ENCODE measurements at places on chromosomes 13 and 19.
A peak's percentile ranks its signal among the peaks of the same experiment; 100 is the strongest.

GRCh38 chr19:13018035-13018914 lies 23.0 kb downstream of the NFIX start:
- DNase-seq = no peak

- no peak for DNase-seq
These were observed 184.1 kb downstream of the HS6ST3 start for GRCh38 chr13:96274046-96274445.

- no peak for DNase-seq
These were observed 289.9 kb downstream of the MYO16 start for GRCh38 chr13:108919036-108919907.

DNA sequence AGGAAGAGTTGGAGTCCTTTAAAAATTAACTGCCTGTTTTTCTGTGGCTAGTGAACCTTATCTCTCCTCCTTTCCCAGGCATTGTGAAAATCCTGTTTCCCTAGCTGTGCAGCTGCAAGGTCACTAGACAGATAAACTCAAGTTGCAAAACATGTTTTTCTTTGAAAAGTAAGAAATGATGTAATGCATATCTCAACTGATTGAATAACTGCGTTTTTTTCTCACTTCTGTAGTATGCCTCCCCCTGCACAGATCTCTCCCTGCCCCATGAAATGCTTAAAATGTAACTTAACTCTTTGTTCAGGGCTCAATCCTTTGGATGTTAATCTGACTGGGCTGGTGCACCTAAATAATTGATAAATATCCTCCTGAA lies 27.7 kb upstream of the CYSLTR2 start:
- DNase-seq = no peak

GRCh38 chr19:16370641-16371391 lies 46.2 kb downstream of the KLF2 start:
- no peak for DNase-seq

DNA sequence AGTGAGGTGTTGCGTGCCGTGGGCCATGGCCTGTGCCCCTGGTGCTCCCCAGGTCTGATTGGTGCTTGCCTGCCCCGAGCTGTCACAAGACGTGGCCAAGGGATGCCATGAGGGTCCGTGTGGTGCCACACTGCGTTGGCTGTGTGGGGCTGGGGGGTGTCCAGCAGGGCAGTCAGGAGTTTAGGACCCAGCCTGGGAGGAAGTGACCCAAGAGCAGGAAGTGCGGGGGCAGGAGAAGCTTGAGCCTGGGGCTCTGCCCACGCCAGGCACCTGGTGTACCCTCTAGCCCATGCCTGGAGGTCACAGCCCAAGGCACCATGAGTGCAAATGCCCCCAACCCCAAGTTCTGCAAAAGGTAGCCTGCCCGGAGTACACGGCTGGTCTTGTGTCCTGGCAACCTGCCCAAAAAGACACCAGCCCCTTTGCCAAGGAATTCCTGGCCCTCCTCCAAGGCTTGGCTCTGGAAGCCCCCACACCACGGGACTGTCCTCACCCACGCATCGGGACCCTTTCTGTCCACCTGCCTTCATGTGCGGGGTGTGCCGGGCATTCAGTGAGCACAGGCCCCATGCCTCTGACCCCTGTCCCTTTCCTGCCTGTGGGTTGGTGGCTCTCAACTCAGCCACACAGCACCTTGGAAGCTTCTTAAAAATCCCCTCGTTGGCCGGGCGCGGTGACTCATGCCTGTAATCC lies 24.9 kb downstream of the MPND start:
- no peak for DNase-seq

GRCh38 chr13:45402641-45403040 lies 15.5 kb downstream of the SLC25A30 start:
- DNase-seq = no peak

- DNase-seq = no peak
These were observed 395.0 kb downstream of the PCDH9 start for GRCh38 chr13:66835040-66835628.

- no peak for DNase-seq
These were observed 30.9 kb downstream of the ENOX1 start for GRCh38 chr13:43755844-43756243.

DNA sequence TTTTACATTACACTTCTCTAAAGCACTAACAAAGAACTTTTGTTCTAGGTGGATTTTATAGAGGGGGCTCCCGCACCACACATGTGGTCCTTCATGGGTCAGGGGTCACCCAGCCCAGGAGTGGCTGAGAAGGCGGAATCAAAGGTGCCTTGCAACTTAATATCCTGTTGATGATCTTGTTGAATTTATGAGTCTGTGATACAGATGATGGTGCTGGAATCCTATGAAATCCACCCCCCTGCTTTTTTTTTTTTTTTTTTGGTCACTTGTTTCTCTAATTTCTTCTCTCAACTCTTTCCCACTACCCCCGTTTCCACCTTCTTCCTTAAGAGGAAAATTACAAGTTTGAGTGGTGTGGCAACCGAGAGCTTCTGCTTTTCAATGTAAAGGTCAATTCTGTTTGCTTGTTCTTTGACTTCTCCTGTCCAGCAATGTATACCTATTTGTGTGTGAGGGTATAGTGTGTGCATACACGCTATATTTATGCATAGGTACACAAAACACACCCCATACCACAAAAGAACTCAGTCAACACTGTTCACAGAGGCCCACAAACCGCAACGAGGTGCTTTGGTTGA lies 4.2 kb upstream of the ZIC2 start:
- DNase-seq = no peak

- DNase-seq = no peak
These were observed 20.3 kb downstream of the ACTN4 start for GRCh38 chr19:38667661-38668171.

- DNase-seq = peak; percentile 61
These were observed 25.8 kb upstream of the NANOS3 start for GRCh38 chr19:13850910-13851733.

GRCh38 chr13:28429685-28430290 lies 65.1 kb downstream of the FLT1 start:
- no peak for DNase-seq

- no peak for DNase-seq
These were observed 68.2 kb upstream of the PCDH9 start for GRCh38 chr13:67298297-67298696.

- DNase-seq = no peak
These were observed 5.8 kb upstream of the CAMSAP3 start for GRCh38 chr19:7589822-7590221.

- DNase-seq = peak; percentile 36
These were observed at the start of gene DENND1C for GRCh38 chr19:6481541-6482342. DENND1C (minus strand) TSS chr19:6481787; CDS start chr19:6481695, 92 bp downstream.

DNA sequence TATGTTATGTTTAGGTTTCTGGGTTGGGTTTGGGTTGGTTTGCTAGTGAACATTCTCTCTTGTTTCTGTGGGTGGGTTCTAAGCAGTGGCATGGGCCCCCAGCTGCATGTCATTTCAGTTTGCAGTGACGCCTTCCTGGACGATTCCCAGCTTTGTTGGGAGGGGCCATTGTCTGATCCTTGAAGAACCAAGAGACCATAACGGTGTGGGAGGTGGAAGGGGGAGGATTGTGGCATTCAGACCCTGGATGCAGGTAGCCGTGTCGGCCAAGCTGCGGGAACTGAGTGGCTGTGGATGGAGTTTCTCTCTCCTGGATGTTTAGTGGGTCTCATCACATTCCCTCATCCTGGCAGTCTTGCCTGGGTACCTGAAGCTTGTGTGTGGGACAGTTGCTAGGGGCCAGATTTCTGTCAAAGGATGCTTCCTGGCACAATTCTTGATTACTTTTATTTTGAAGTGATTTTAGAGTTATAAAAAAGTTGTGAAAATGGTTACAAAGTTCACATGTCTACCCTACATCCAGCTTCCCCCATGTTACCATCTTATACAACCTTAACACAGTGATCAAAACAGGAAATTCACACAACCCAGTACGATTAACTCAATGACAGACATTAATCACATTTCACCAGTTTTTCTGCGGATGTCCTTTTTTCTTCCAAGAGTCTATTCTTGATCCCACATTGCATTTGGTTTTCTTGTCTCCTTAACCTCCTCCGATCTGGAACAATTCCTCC lies 123.8 kb downstream of the SIPA1L3 start:
- DNase-seq = no peak

GRCh38 chr13:104979281-104980030 lies 1556.0 kb downstream of the EFNB2 start:
- no peak for DNase-seq

- DNase-seq = no peak
These were observed 512.0 kb upstream of the PCDH20 start for GRCh38 chr13:61927648-61928047.

DNA sequence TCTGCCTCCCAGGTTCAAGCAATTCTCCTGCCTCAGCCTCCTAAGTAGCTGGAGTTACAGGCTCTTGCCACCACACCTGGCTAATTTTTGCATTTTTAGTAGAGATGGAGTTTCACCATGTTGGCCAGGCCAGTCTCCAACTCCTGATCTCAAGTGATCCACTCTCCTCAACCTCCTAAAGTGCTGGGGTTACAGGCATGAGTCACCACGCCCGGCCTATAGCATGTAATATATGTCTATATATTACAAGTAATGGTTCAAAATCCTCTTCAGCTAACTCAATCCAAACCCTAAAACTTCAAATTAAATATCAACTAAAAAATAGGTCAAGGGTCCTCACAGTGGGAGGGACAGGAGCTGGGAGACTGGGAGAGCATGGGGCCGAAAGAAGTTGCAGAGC lies 28.0 kb downstream of the FPR3 start:
- DNase-seq = no peak

DNA sequence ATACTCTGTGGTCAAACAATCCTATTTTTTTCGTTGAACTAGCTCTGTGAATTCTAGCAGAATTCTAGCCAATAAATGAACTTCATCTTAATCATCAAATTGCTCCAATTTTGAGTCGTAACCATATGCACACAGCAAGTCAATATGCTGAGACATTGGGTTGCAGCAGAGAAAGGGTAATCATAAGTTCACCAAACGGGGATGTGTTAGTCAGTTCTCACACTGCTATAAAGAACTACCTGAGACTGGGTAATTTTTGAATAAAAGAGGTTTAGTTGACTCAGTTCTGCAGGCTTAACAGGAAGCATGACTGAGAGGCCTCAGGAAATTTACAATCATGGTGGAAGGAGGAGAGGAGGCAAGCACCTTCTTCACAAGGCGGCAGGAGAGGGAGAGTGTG lies 67.7 kb upstream of the ABCC4 start:
- no peak for DNase-seq

GRCh38 chr19:2248136-2249009 lies 750 bp upstream of the AMH start:
- no peak for DNase-seq

DNA sequence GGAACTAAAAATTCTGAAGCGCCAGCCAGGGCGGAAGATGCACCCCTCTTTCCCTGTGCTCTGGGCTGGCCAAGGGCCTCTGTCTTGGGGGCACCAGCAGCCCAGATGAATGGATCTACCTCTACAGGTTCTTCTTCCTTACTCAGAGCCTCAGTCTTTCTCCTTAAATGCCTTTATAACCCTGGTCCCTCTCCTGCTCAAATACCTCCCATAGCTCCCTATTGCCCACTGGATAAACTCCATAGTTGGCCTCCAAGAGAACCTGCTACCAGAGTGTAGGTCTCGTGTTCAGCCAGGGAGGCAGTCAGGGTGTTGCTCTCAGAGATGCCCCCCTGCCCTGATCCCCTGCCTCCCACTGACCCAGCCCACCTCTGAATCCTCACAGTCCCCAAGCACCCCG lies 30.5 kb downstream of the OR10H4 start:
- no peak for DNase-seq

- DNase-seq = no peak
These were observed 1.8 kb downstream of the ZNF114 start for GRCh38 chr19:48271531-48272151.

- no peak for DNase-seq
These were observed 6.7 kb upstream of the MRPL4 start for GRCh38 chr19:10245189-10245939.

GRCh38 chr19:1377176-1377964 lies 6.3 kb upstream of the NDUFS7 start:
- no peak for DNase-seq

GRCh38 chr19:275958-276646 lies 15.1 kb downstream of the PLPP2 start:
- DNase-seq = no peak

DNA sequence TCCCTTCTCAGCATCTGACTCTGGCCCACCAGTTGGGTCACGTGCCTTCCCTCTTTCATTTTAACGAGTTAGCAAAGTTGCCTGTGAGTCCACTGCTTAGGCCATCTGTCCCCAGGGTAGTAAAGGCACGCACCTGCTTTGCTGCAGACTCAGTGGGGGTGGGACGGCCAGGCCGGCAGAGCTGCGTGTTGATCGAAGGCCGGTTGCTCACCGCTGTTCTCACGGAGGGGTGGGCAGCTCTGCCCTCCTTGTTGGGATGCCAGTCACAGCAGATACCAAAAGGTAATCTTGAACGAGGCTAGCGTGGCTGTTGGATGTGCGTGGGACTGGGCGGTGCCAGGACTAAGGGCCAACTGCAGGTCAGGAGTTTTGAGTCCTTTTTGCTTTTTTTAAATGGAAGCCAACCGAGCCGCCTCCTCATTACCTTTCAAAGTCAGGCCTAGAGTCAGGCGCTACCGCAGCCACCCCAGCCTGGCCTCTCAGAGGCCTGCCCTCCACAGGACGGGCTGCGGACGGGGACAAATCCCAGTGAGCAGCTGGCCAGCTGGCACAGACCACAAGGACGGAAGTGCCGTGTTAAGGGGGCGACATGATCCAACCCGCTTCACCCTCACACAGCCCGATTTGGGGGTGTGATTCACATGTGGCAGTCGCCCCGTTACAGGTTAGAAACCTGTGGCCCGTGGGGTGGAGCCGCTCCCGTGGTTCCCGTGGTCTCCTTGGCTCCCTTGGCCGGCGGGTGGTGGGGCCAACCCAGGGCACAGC lies 20.6 kb downstream of the ADPRHL1 start:
- DNase-seq = no peak

GRCh38 chr13:96940961-96941360 lies 53.3 kb downstream of the OXGR1 start:
- no peak for DNase-seq

DNA sequence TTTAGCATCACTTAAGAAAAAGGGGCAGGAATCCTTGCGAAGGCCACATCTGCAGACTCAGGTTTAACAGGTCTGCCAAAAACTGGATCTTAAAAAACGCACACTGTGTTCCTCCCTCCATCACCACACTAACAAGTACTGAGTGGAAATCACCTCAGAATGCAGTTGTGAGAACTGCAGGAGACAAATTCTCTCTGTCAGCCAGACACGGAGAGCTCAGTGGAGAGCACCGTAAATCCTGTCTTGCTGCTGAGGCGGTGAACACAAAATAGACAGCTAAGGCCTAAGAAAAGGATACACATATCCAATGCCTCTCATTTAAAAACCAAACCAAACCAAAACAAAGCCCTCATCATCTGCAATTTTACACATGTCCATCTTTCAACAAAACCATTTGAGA lies 1287.6 kb downstream of the EFNB2 start:
- no peak for DNase-seq

- DNase-seq = no peak
These were observed 102.8 kb downstream of the EFNB2 start for GRCh38 chr13:106432636-106433035.

GRCh38 chr19:36972571-36972970 lies 56.4 kb downstream of the ZNF568 start:
- DNase-seq = no peak

Measured in activated gamma-delta T cell treated with anti-CD3 and anti-CD28 coated beads, Interleukin-2, amount 50 U/mL, for 16 hours (primary cell).